ENCODE measurements at places on chromosomes 3 and 15.

DNA sequence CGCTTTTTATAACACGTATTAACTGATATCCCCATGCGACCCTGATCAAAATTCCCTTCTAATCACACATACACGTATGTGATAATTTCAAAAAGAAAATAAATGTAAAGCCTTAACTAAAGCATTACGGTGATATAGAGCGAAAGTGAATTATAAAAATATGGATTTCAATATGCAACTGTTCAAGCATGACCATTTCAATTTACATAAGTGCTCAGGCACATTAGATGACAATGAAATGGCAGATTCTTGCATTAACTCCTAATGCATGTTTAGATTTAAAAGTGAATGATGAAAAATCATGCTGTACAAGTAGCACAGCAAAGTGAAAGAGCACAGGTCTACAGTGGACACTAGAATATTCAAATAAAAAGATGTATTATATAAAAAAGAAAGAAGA, 140.1 kb downstream of the MYLK start:
- no peak for DNase-seq

GRCh38 chr3:12338595-12339546, 50.0 kb downstream of the PPARG start:
- DNase-seq: no peak

GRCh38 chr15:78207641-78208340, 26.6 kb downstream of the ACSBG1 start:
- no peak for DNase-seq

DNA sequence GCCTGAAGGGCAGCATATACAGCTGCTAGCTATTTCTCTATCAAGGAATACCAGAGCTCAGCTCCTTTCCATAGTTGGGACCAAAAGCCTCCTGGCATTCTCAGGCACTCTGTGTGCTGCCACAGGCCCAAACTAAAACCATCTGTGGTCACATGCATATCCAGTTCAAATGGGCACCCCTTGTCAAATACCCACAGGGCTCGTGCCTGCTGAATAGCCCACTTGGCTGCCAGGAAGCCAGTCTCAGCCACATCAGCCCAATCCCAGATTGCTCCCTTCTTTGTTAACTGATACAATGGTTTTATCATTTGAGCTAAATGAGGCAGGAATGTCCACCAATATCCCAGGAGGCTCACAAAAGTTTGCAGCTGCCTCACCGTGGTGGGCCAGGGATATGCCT, 13.9 kb downstream of the CCRL2 start:
- no peak for DNase-seq
